ENCODE measurements at places on chromosomes 2 and 18. TPM values are rescaled to one million over a fixed set of nuclear protein-coding genes. Genes with fewer than 3 reads are reported as not detected.

The CPO gene
- total RNA-seq, result 0.40 TPM

DNA sequence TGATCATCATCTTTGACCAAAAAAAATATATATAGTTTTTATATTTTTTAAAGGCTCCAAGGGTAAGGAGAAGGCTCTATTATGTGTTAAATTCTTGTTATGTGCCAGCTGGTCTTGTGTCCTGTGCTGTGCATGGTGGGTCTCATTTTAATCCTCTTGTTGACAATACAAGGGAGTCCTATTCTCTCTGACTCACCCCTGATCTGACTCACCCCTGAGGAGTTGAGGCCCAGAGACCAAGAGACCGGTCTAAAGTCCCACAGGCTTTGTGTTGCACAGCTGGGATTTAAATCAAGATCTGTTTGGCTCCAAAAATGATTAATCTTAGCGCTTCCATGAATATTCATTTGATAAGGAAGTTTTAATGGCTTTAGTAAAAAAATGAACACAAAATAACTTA, 25.7 kb downstream of the MC2R start:
- no peaks in the 10 kb centered on the region for H3K36me3 ChIP-seq
- no peak overlapping the region for H3K4me3 ChIP-seq
- H3K27ac ChIP-seq, result no peak overlapping the region
- no peaks in the 10 kb centered on the region for H3K4me1 ChIP-seq

- H3K4me1 ChIP-seq, result peaks cover 6% of the 10 kb centered on the region
- no peaks in the 10 kb centered on the region for H3K36me3 ChIP-seq
- H3K27ac ChIP-seq, result no peak overlapping the region
These were observed 2.2 kb downstream of the HMSD start for GRCh38 chr18:63951302-63951705.

DNA sequence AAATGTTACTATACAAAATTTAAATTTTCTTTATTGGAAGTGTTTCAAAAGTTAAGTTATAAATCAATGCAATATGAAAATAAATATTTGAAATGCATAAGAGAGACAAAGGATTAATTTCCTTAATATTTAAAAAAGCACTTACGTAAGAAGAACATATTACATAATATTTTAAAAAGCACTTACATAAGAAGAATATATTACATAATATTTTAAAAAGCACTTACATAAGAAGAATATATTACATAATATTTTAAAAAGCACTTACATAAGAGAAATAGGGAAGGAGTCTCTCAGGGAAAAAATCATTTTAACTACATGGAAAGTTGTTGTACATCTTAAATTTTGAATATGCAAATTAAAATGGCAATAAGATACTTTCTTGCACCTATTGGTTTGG, 17.4 kb upstream of the B4GALT6 start:
- H3K4me1 ChIP-seq, result no peaks in the 10 kb centered on the region
- H3K4me3 ChIP-seq, result no peak overlapping the region
- no peak overlapping the region for H3K27ac ChIP-seq

DNA sequence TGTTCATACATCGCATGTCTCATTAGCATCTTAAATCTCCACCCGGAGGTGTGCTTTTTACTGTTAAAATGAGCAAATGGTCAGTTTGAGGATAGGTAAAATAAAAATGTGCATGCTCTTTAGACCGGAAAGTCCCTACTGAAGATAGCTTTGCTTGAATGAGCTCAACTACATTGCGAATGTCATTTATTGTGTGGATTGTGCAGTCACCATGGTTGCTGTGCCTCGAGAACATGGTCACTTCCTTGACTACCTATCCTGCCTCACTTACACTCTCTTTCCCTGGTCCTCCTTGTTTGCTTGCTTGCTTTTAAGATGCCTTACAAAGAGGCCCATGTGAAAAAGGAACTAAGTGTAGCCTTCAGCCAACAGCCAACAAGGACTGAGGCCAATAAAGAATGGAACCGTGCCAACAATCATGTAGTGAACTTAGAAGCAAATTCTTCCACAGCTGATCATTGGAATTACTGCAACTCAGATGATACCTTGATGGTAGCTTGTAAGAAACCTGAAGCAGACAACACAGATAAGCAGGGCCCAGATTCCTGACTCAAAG, 72.2 kb upstream of the BARD1 start:
- no peaks in the 10 kb centered on the region for H3K4me1 ChIP-seq
- no peaks in the 10 kb centered on the region for H3K27me3 ChIP-seq
- peak; percentile 33 for DNase-seq

Measured in spinal cord (tissue), 10 donors.